NCI-H510A treated with DMSO at 0.1 percent for 48 hours (cell line): ENCODE measurements at places on chromosomes 2 and 18.

- no peak for DNase-seq
Measured at GRCh38 chr2:222844323-222844722, 16.5 kb upstream of the ACSL3 start.

DNA sequence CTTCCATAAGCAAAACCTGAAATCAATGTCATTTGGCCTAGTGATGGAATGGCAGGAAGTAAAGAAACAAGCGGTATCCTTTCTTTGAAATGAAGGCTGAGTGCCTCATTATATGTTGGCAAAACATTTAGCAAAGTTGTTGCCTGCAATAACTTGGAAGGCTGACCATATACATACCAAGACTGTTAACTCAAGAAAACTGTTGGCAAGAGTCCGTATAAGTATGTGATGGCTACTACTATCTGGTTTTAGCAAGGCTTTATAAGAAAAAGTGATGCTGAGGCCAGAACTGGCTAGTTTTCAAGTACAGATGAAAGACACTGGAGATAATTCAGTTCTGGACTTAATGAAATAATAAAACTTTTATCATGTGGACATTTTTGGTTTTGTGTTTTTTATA, 356.2 kb downstream of the ZNF521 start:
- DNase-seq = no peak

DNA sequence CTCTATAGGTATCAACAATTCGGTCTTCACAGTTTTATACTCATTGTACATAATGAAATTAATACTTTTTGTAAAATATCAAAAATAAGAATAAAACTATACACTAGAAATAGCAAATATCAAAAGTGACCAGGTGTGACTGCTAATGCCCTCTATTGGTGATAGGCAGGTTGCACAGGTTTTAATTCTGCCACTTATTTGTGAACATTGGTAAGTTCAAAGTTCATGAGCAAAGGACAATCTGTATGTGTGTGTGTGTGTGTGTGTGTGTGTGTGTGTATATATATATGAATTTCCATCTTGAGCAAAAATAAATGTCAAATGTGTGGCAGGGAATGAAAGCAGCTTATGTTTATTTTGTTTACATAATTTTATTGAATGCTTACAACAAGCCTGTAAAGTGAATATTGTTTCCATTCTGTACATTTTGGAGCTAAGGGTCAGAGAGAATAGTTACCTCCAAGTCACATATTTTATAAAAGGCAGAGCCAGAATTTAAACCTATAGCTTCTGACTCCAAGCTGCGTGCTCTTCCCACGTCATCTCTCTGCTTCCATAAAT, 537.4 kb downstream of the CPS1 start:
- DNase-seq = peak; percentile 3

GRCh38 chr18:2087877-2088673, 483.2 kb downstream of the METTL4 start:
- no peak for DNase-seq

GRCh38 chr18:31380912-31381311, 4.3 kb downstream of the DSG4 start:
- no peak for DNase-seq

GRCh38 chr2:236265675-236266074, 1.5 kb upstream of the ASB18 start:
- DNase-seq = no peak

DNA sequence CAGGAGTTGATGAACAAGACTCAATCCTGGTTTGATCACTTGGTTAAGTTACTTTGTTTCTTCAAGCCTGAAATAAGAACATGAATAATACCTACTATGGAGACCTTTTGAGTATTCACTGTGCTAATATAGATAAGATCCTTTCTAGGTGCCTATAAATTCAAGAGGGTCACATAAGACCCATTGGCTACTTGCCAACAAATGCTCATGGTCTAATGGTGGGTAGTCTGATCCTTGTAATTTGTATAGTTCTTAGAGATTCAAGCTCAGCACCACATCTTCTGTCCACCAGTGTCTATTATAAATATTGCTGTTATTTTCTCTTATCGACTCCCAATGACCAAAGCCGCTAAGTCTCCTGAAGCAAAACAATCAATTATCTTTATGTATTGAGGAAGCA, 27.4 kb upstream of the ACSL3 start:
- no peak for DNase-seq

- DNase-seq = no peak
Measured at GRCh38 chr2:58756336-58756735, 515.2 kb upstream of the FANCL start.

GRCh38 chr2:216318521-216318874, 53.8 kb downstream of the MARCHF4 start:
- DNase-seq = no peak

DNA sequence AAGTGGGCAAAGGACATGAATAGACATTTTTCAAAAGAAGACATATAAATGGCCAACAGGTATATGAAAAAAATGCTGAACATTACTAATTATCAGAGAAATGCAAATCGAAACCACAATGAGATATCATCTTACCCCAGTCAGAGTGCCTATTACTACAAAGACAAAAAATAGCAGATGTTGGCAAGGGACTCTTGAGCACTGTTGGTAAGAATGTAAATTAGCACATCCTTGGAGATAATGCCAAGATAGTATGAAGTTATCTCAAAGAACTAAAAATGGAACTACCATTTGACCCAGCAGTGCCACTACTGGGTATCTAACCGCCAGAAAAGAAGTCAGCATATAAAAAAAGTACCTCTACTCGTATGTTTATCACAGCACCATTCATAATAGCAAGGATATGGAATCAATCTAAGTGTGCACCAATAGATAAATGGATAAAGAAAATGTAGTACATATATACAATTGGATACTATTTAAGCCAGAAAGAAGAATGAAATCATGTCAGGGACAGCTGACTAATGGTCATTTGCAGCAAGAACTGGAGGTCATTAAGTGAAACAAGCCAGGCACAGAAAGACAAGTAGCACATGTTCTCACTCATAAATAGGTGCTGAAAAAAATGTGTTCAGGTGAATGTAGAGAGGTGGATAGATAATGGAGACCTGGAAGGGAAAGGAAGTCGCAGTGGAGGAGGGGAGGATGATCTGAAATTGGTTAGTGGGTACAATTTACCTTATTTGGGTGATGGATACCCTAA, 141.7 kb upstream of the B3GNT2 start:
- no peak for DNase-seq

DNA sequence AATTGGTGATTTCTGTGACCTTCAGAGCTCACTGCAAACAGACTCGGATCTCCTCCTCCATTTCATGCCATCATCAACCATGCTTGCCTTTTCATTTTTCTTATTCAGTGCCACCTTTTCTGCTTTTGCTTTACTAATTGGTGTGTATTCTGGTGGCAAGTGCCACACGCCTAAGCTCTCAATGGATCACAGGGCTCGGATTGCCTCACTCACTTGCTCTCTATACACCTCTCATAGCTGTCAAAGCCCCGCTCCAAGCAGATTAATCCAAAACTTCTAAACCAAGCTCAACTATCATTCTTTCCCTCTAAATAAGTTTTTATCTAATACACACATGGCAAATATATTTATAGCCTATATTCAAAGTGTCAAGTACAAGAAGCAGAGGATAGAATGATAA, 86.4 kb downstream of the PLEKHM3 start:
- DNase-seq = no peak

DNA sequence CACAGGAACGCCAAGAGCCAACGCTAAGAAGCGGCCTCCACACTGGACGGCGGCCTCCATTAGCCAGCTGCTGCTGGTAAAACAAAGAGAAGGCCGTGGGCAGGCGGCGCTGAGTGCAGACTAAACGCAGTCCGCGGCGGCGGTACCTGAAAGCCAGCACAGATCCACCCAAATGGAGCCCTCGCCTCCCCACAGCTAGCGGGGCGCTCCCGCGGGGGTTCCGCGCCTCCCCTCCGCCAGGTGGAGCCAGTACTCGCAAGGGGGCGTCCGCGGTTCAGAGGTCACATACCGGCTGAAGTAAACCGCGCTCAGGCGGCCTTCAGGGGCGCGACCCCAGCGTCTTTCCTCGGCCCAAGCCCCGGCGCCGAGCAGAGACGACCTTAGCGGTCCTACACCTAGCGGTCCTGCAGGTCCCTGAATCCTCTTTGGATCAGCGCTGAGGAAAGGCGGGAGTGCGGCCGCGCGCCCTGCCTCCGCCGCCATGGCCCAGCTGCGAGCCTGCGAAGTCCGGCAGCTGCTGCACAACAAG, 293.1 kb upstream of the ERBB4 start:
- DNase-seq = no peak

- peak; percentile 62 for DNase-seq
Measured at GRCh38 chr2:196592911-196593881, 46.3 kb upstream of the CCDC150 start.

DNA sequence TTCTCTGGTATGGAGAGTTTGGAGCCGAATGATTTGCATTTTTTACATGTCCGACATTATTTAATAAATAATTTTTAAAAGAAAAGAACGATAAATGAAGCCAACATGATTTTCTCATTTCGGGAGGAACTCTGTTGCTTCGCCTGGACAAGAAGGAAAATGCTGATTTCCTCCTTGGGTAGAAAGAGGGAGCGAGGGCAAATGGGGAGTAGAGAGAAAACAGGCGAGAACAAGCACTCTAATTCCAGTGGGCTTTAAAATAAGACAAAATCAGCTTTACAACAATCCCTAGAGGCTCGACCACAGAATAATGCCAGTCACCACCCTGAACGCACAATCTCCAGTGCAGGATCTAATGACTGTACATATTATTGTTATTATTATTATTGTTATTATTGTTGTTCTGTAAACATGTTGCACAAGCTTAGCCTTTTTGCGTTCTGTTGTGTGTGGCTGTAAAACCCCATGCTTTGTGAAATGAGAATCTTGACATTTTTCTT, 3.7 kb downstream of the DLX1 start:
- no peak for DNase-seq

DNA sequence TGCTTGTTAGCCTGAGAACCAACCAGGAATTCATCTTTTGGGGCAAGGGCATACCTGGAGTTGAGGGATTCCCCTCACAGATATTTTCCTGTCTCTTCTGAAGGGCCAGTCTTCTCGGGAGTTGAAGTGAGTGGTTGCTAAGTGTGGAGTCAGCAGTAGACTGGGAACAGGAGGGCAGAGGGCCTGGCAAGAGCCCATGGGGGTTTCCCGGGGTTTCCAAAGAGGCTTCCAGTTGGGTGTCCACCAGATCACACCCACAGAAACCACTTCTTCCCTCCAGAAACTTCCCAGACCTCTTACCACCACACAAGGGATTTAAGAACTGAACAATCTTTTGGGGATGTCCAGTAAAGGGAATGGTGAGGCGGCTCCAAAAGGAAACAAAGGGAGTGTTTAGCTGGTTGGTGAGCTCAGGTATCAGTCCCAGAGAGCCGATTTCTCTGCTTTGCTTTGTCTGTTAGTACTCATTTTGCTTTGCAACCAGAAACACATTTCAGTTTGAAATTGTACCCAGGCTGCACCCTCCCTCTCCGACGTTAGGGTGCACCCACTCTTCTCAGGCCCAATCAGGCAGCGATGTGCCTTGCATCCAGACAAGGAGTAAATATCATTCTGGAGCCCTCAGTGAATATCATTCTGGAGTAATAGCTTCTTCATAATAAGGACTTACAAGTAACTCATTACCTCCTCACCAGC, 47.5 kb upstream of the SPATS2L start:
- no peak for DNase-seq

GRCh38 chr2:239459056-239459455, 58.2 kb upstream of the HDAC4 start:
- DNase-seq = no peak

DNA sequence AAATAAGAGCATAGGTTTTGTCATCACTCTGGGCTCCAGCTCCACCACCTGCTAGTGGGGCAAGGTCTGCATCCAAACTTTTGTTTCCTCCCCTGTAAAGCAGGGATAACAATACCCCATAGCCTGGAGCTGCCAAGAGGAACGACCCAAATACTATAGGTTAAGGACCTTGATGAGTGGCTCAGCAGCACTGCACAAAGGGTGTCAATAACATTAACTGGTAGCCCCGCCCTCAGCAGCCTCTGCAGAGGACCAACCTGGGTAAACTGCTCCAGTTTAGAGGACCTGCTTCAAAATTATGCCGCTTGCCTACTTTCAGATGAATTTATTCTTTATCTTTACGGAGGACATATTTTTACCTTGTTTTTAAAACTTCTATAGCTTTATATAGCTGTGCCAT, 65.8 kb upstream of the RIOK3 start:
- peak; percentile 63 for DNase-seq

DNA sequence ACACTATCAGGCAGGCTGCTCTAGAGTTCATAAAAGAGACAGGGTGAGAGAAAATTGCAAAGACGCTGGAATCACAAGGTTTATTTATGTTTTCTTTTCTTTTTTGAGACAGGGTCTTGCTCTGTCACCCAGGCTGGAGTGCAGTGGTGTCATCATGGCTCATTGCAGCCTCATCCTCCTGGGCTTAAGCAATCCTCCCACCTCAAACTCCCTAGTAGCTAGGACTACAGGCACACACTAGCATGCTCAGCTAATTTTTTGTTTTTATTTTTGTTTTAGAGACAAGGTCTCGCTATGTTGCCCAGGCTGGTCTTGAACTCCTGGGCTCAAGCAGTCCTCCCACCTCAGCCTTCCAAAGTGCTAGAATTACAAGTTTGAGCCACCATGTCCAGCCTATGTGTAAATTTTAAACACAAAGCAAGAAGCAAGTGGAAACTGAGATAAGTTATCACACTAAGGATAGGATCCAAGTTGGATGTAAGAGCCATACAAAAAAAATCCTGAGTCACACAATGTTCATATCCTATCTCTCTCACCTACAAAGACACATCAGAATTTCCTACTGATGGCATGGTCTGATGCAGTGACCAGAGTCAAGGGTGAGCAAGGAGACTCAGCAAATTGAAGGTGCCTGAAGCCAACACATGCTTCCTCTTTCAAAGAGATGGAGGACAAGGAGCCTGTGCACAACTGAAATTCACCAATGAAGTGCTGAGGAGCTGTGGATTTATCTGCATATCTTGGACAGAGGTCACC, 31.4 kb downstream of the MYL12B start:
- DNase-seq = no peak
